Kidney epithelial cell (primary cell): ENCODE measurements at places on chromosomes 2 and 18. TPM values are rescaled to one million over a fixed set of nuclear protein-coding genes. Genes with fewer than 3 reads are reported as not detected.
A peak's percentile ranks its signal among the peaks of the same experiment; 100 is the strongest.

- DNase-seq, result no peak
Measured at GRCh38 chr18:21443776-21444464, 156.6 kb downstream of the ESCO1 start.

GRCh38 chr2:165811592-165812370 is 17.7 kb upstream of the GALNT3 start:
- DNase-seq, result no peak

DNA sequence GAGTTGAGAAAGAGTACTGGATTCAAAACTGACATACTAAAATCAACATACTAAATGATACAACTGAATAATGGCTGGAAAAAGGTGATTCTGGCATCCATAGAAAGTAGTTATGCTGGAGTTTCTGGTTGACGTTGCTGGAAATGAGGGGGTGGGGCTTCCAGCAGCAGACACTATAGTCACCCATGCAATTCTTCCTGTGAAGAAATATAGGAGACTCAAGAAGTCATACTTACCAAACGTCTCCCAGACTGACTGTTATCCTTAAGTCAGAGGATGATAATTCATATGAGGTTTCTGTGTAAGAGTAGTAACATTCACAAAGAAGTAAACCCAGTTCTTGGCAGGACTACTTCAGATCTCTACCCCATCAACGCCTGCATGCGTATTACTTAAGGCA is 23.6 kb downstream of the DTNB start:
- DNase-seq, result no peak

GRCh38 chr18:45962461-45962860 is 4.7 kb downstream of the EPG5 start:
- DNase-seq, result peak; percentile 89

Gene TMEM37
- 1.2 TPM in 1 of 2 replicates, not detected in the other for total RNA-seq

Gene CABYR
- 5.1 and 5.5 TPM in 2 replicates for total RNA-seq

Gene TXNL4A
- total RNA-seq, result 75.4 and 79.6 TPM in 2 replicates

Gene FAM161A
- 3.0 and 6.0 TPM in 2 replicates for total RNA-seq

Gene TDRD15
- not detected in 2 replicates for total RNA-seq

- no peak for DNase-seq
Measured at GRCh38 chr2:96882230-96882629, 12.3 kb upstream of the SEMA4C start.

Gene SCN9A
- 7.2 and 8.1 TPM in 2 replicates for total RNA-seq
